Keratinocyte (primary cell): ENCODE measurements at places on chromosomes 5 and 9.

- no peak for DNase-seq
Measured at GRCh38 chr5:115375893-115376292, 79.4 kb upstream of the CCDC112 start.

- DNase-seq: no peak
Measured at GRCh38 chr9:82894548-82894947, 168.4 kb downstream of the RASEF start.

DNA sequence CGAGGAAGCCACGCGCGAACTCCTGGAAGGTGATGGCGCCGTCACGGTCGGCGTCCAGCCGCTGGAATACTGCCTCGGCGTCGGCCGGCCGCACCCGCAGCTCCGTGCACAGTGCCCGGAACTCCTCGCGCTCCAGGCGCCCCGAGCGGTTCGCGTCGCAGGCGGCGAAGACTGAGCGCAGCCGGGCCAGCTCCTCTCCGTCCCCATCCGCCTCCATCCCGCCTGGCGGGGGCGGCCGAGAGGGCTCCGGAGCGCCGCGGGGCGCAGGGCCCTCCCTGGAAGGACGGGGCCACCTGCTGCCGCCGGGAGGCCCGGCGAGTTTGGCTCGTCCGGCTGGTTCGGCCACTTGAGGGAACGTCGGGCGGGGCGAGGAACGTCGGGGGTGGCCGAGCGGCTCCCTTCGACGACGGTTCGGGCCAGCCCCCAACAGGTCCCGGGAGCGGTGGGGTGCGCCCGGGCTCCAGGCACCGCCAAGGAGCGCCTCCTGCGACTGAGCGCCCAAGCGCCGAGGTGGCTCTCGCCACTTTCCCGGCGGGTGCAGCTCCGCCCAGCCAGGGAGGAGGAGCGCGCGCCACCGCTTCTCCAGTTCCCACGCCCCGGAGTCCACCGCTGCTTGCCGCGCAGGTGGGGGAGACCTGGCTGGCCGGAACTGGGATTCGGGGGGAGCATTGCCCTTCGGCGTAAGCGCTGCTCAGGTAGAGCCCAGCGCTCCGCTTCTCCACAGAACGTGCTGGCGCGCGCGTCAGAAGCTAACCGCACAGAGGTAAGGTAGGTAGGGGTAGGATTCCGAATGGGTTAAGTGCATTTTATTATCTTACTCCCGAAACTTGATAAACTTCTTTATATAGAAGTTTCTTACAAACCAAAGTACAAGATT is at the start of gene RASEF:
RASEF (minus strand) TSS at position 492 of the 877 bp plus-strand sequence; CDS start at position 217, 275 bp downstream.
- DNase-seq: no peak

DNA sequence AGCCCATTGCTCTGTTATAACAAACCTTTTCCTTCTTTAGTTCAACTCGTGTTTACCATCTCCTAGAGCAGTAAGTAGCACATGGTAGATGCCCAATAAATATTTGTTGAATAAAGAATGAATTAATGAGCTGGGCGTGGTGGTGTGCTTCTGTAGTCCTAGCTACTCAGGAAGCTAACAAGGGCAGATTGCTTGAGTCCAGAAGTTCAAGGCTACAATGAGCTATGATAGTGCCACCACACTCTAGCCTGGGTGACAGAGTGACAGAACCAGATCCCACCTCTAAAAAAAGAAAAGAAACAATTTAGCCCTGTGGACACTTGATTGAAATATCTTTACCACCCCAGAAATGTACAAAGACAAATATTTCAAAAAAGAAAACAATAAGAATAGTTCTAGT is 14.6 kb upstream of the PAM start:
- no peak for DNase-seq

GRCh38 chr5:128491291-128491690 is 46.8 kb downstream of the FBN2 start:
- DNase-seq: no peak

- DNase-seq: no peak
Measured at GRCh38 chr5:174572591-174572990, 151.8 kb upstream of the MSX2 start.

GRCh38 chr5:132371603-132371994 is 2.1 kb downstream of the SLC22A5 start:
- no peak for DNase-seq

DNA sequence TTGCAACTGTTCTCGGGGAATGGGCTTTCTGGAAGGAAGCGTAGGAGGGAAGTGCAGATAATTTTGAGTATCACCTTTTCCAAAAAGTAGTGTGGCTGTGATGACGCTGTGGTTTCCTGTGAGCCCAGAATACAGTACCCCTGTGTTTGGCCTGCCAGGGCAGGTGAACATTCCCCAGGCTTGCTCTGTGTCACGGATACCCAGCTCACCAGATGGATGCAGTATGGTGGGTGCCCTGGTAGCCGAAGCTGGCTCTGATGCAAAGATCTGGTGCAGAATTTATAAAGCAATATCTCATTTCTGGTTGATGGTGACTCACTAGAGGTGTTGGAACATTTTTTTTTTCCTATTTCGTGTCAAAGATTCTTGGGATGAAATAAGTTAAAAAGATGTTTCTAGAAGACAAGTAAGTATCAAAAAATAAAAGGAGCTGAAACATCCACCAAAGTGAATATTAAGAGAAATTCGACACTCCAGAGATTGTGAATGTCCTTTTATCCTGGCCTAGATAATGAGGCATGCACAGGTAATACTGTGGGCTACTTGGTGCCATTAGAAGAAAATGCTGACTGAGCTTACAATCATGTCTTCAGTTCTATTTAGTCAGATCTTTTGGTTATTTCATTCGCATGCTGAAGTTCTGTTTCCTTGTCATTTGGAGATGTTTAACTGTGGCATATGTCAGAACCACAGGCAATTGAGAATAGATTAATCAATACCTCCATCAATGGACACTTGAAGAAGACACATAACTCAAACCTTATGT is 200.1 kb downstream of the GADD45G start:
- DNase-seq: no peak

DNA sequence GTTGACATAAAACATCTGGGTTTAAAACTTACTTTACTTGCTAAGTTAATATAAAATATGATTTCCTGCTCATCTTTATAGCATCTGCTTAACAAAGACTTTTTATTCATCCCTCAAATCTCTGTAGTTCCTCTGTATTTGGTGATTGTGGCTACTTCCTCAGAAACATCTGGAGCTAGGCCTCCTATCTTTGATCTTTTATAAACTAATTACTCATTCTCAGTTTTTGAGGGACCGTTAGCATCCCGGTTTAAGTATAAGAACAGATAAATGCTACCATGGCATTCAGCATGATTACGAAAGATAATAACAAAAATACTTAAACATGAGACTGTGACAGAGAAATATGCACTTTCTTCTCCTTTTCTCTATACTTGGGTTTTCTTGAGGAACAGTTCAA is 85.3 kb downstream of the SLC38A9 start:
- DNase-seq: no peak

GRCh38 chr9:99822109-99822805 is 572 bp downstream of the NR4A3 start:
- no peak for DNase-seq

DNA sequence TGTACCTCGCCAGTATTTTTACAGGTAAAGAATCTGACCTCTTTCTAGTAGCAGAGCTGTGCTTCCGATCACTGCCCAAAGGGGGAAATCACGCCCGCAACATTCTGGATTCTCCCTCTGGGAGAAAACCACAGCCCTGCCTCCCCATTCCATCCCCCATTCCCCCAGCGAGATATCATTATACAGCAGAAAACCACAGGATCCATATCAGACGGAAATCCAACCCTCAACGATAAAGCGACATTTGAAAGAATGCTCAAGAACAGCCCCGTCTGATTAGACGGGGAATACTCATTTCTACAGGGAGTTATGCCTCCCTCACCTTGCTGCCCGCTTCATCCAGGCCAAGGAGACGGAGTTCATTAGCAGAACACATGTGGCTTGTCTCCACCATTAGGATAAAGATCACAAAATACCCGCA is 172.8 kb downstream of the COL23A1 start:
- DNase-seq: no peak

GRCh38 chr9:14389657-14390056 is 75.7 kb upstream of the NFIB start:
- DNase-seq: no peak

- no peak for DNase-seq
Measured at GRCh38 chr9:94813379-94813778, 86.9 kb downstream of the AOPEP start.

GRCh38 chr9:113955076-113955752 is 79.1 kb downstream of the ZNF618 start:
- DNase-seq: no peak

- DNase-seq: no peak
Measured at GRCh38 chr9:77099388-77099787, 77.9 kb upstream of the VPS13A start.

DNA sequence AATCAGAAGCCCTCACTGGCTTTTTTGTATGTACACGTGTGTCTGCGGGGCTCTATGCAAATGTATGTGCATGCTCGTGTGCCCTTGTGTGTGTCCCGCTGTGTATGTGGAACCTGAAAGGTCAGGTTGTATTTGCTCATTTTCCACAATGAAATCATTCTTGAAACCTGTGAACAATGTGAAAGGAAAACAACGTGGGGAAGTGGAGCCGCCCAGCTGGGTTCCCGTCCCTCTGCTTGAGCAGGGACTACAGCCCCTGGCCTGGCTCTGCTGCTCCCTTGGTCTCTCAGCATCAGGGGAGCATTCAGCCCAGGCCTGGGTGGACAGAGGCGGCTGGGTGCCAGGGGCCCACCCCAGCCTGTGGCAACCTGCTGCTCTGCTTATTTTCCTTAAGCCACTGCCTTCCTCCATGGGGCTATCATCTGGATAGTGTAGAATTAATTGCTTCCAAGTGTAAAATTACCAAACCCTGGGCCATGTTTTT is 3.0 kb downstream of the ECSCR start:
- no peak for DNase-seq

DNA sequence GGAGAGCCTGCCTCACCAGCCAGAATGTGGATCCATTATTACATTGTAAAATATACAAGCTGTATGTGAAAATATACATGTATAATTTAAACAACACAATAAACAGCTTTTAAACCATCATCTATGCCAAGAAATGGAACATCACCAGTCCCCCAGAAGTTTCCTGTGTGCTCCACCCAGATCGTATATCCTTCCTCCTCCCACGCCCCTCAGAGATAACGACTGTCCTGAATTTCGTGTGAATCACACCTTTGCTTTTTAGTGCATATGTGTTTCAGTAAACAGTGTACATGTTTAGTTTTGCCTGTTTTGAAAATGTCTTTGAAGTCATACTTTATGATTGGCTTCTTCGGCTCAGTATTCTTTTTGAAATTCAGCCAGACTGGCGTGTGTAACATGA is 134.6 kb upstream of the MYO10 start:
- no peak for DNase-seq

- DNase-seq: no peak
Measured at GRCh38 chr5:124797665-124798087, 51.2 kb upstream of the ZNF608 start.

DNA sequence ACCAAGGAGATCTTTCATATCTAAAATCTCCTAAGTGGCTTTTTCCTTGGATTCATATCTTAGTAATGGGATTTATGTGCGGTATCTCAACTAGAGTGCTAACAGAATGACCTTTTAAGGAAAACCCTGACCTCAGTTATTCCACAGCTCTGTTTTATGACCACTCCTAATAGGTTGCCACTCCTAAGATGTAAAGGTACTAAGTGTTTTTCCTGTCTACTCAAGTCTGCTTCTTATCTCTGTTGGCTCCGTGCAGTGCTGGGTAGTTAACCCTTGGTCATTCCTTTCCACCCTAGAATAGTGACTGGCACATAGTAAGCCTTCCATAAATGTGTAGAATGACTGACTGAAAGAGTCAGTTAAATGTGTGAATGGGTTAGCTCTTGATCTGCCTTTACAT is 161.4 kb downstream of the DOCK2 start:
- DNase-seq: no peak

DNA sequence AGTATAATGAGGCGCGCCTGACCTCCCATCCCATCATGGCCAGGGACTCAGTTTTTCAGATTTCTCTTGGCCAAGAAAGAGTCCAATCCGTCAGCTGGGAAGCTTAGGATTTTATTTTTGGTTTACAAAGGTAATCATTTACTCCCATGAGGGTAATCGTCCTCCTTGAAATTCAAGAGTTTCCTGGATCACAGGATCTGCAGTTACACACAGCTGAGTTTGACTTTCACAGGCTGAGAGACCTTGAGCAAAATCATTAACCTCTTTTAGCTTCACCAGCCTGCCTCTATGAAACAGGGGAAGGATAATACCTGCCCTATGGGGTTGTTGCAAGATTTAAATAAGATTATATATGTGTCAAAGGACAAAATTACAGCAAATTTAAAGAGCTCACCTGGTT is 15.4 kb upstream of the AK3 start:
- DNase-seq: no peak

- DNase-seq: no peak
Measured at GRCh38 chr5:59569608-59570334, 323.8 kb downstream of the PDE4D start.

DNA sequence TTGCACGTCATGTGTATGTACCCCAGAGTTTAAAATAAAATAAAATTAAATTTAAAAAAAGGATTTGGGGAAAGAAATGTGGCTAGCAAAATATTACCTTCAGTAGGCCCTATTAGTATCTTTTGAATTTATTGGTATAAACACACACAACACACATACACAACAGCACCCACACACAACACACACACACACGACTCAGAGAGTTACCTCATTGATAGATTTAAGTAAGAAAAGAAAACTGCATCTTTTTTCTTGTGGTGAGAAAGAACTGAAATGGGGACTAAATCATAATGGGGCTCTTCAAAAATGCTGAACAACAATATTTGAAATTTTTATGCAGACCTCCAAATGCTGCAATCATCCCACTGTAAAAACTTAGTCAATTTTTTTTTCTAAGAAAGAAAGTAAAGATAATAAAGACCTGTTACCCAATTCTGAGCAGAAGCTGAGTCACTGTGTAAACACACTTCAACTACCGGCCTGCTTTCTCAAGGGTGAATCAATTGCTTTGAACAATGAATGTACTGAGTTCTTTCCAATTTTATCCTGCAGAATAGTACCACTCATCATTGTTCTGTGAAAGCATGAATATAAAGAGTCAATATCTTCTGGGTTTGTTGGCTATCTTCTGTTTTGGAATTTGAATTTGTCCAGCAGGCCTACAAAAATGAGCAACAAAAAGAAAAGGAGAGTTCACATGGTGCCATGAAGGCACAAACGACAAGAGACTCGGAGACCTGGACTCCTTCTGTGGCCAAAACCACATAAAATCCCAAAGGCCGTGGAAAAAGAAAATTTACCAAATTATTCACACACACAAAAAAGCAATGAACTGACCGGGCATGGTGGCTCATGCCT is 57.9 kb upstream of the CCNG1 start:
- no peak for DNase-seq

DNA sequence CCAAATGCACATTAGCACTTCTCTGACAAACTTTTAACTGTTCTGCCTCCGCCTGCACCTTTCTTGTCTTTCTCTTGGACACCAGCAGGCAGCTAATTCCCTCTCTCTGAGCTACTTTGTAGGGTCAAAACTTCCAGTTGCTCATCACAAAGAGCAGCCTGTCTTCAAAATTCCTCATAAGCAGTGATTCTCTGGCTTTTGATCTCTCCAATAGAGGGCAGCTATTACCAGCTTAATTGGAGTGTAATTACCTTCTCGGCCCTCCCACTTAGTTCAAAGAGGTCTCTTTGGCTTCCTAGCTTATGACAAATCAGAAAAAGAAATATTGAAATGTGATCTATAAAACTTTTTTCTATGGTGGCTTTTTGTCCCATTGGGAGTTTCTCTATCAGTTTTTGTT is 43.6 kb upstream of the RAD23B start:
- no peak for DNase-seq
